ENCODE measurements at places on chromosomes 5 and 9.

DNA sequence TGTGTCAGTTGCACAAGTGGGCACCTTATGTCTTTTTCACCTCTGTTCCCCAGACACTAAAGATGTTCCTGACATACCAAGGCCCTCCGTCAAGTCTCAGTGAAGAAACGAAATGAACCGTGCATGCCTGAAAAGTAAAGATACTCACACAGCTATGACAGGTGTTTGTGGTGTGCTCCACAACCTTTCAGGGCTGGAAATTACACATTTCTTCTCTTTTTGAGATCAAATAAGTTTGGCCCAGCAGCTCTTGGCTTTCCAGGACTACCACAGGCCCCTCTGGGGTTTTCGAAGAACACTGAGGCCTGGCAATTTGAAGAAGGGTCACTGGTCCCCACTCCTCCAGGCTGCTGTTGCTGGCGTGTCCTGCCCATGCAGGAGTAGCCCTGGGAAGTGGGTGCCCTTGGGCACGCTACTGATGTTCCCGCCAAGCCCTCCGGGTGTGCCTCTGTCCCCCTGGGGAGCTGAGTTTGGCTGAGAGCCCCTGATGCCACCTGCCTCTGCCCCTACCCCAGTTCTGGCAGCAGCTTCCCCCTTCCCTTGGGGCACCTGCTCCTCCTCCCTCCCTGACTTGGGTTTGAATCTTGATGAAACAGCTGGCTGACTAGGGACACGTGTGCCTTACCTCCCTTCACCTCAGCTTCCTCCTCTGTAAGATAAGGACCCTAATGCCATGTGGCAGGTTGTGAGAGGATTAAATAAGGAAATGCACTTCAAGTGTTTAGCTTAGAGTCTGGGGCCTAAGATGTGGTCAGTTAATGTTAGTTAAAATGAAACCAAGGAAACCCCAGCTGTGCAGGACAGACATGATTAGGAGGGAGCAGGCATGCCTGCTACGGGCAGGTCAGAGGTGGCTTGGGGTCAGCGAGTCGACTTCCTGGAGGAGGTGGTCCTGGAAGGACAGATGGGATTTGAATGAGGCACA, 49.1 kb upstream of the GADD45G start:
- DNase-seq: no peak

DNA sequence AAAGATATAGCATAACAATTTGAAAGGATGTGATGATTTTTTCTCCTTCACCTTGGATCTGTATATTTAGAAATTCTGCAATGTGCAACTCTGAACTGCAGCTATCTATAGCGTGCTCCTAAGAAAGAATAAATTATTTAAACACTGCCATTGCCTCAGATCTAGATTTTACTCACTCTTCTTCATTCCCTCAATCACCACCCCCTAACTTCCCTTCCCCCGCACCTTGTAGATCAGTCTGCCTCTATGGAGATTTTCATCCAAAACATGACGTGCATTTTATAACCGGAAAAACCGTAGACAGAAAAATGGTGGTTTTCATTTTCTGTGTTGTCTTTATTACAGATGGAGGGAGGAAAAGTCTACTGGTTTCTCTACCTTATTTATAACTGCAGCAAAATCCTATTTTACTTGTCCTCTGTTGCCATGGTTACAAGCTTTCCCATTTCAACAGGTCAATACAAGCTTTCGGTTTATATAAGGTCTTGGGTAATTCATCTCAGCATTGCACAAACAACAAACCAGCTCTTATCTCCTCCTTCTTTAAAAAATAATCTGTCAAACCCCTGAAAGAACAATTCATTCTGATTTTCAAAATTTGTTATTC, 480.0 kb downstream of the TAF11L14 start:
- no peak for DNase-seq

DNA sequence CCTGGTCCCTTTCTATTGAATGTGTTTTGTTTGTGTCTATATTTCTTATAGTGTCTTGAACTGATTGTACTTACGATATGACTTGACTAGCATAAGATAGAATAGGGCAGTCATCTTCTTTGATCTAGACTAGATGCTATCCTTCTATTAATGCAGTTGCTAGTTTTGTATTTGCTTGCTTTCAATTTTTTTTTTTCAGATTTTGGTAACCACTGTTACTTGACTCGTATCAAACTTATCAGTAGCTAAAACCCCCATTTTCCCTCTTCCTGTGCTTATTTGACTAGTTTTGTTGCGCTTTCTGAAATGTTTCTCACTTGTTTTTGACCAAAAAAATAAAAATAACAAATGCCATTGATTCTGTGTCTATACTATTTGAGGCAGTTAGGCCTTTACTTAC, 69.0 kb upstream of the CDKN2B start:
- DNase-seq: peak; percentile 52

DNA sequence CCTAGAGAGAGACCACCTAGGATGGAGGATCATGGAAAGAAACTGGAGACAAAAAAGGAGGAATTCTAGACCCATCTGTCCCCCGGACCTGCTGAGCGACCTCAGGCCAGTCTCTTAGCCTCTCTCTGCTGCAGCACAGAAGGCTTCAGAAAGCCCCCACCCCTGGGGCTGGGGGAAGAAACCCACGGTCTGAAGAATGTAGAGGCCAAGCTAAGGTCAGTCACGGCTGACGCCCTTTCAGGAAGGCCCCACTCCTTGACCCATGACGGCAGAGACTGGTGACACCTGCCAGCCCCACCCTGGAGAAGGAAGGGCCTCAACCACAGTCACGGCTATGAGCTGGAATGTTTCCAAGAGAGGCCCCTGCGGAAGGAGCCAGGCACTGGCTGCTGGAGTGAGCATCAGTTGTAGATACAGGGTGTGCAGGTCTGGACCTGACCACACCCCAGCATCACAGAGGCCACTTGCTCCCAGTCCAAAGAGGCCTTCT, 120.5 kb upstream of the BOD1 start:
- no peak for DNase-seq

DNA sequence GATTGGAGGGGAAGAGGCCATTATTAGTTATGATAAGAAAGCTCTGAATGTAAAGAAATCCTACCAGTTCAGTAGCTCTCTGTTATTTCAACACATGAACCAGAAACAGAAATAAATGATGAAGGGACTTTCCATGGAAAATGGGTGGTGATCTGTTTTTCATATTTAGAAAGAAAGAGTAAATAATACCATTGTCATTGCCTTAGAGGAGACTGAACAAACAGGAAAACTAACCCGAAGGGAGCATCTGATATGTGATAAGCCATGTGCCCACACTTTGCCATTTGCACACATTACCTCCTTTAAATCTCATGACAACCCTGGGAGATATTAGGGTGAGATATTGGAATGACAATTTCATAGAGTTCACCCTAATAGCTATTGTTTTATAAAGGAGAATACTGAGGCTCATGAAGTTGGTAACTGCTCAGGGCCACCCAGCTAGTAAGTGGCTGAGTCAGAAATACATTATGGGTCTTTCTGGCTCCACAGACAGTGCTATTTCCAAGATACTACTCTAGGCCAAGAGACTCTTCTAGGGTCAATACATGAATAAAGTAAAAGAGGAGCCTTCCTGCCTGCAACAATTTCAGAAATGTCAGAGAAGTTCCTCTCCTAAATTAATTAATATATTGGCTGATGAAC, 111.0 kb upstream of the SLIT3 start:
- no peak for DNase-seq

GRCh38 chr5:123929055-123929474, 417.1 kb downstream of the CSNK1G3 start:
- DNase-seq: no peak

DNA sequence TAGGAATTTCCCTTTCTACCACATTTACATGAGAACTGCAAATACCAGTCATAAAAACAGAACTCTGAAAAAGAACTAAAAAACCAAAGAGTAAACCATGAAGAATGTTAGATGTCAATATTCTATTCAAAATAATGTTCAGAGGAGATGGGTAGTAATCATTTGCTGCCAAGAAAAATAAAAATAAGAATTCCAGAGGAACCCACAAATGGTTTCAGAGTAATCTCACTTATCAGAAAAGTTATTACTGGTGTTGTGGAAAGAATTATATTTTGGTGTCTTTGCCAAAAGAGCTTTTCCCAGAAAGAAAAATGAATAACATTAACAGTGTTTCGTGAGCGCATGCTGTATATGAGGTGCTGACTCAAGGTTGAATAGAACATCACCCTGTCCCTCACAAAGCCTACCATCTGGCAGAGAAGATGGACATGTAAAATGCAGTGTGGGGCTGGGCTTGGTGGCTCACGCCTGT, 35.6 kb downstream of the GPR21 start:
- no peak for DNase-seq

- DNase-seq: no peak
Observed at GRCh38 chr5:98414938-98415337, 358.5 kb upstream of the RGMB start.

- DNase-seq: no peak
Observed at GRCh38 chr9:134059661-134060395, 8.0 kb downstream of the BRD3 start.

DNA sequence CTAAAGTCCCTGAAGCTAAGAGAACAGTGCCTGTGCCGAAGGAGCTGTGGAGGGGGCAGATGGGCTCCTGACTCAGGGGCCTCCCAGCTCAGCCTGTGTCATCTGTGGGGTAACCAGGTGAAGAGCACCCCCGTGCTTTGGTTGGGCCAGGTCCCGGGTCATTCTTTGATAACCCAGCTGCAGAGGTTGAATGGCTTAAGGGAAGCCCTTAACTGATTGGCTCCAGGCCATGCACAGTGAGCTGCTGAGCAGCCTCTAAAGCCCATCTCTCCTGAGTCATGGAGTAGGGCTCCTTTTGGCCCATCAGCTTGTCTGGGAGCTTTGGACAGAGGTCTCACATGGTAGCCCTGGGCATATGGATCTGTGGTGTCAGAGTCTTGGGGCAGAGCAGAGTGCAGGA, 28.7 kb downstream of the COL27A1 start:
- DNase-seq: no peak

- no peak for DNase-seq
Observed at GRCh38 chr5:175383350-175383749, 60.6 kb downstream of the DRD1 start.

GRCh38 chr9:93295456-93296076, 111.6 kb downstream of the WNK2 start:
- no peak for DNase-seq

- DNase-seq: no peak
Observed at GRCh38 chr5:73649926-73650325, 23.9 kb downstream of the ARHGEF28 start.

- peak; percentile 35 for DNase-seq
Observed at GRCh38 chr5:148374690-148375360, 8.9 kb upstream of the FBXO38 start.

GRCh38 chr5:59035681-59036080, 452.8 kb downstream of the RAB3C start:
- no peak for DNase-seq

GRCh38 chr9:106869458-106869857, 6.5 kb downstream of the ZNF462 start:
- DNase-seq: no peak

DNA sequence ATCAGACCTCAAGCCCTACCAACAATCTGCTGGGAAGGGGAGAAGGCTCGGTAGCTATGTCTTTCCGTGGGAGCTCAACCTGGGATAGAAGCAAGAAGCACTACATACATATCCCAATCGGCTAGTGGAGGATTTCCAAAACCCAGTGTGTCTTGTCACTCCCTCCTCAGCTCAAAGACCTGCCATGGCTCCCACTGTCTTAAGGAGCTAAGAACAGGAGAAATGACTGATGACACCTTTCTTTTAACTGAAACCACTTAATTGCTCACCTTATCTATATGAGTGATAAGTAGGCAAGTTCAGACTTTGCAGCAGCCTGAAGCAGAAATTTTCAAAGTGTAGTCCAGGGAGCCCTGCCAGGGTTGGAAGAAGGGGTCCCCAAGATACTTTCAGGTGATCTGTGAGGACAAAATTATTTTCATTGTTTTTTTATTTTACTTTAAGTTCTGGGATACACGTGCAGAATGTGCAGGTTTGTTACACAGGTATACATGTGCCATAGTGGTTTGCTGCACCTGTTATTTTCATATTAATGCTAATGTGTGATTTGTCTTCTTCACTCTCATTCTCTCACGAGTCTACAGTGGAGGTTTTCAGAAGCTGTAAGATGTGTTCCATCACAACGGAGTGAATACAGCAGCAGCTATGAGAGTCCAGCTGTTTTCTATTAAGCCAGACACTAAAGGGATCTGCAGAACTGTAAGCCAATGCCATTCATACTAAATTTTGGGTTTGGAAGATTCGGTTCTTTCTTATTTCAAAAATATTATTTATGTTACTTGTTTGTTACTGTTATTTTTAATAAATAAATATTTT, 41.4 kb downstream of the PAX5 start:
- no peak for DNase-seq

DNA sequence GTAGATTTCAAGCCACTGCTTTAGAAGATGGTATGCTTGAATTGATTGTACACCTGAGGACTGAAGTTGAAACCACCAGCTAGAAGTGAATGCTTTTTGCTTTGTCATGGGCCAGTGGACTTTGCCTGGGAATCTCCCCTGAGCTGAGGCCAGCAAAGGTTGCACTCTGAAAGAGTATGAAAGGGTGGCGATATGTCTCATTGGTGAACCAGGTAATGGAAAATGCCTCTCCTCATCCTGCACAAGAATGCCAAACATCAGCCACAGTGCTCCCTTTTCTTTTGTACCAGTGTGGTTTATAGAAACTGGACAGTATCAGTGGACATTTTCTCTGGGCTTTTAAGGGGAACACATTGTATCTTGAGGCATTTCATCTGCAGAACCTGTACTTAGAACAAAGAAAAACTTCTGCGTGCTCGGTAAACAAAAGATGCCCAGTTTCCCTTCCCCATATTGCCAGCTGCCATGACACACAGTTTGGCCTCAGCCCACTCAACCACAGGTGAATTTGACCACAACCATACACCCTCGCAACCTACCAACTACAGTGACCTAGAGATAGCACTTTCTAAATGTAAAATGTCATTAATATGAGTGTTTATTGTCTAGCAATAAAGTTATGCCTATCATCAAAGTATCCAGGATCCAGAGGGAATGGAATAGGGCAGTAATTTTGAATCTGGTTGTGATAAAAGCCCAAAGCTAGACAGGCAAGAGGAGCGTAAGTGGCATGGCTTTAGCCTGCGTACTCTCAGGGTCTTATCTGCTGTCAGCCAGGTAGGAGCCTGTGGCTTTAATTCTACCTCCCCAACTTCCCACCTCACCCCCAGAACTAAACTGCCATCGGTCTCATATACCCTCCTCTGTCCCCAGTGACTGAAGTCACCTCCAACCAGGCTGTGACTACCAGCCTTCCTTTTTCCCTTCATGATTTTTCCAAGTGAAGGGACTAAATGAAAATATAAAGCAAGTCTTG, 79.5 kb upstream of the LHFPL2 start:
- no peak for DNase-seq

GRCh38 chr9:31304576-31304975, 1079.9 kb upstream of the ACO1 start:
- no peak for DNase-seq
